Esophagus muscularis mucosa (tissue), 4 donors: ENCODE measurements at places on chromosomes 7 and 10.

DNA sequence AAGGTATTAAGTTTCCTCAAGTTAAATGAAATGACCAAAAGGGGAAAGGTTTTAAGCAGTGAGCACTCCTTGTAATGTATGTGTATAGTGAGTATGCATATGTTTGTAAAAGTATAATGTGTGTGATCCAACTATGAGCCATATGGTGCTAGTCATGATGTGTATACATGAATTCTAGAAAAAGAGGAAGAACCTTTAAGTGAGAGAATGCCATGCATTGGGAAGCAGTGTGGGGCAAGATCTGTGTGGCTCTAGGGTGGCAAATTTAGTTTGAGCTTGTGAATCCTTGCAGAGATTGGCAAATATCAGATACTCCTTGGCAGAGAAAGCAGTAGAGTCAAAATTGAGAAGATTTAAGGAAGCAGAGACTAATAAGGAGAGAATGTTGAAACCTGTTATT lies 435.0 kb downstream of the AUTS2 start:
- no peak for DNase-seq

GRCh38 chr7:158987691-158988090 lies 131.3 kb downstream of the DYNC2I1 start:
- DNase-seq = no peak

DNA sequence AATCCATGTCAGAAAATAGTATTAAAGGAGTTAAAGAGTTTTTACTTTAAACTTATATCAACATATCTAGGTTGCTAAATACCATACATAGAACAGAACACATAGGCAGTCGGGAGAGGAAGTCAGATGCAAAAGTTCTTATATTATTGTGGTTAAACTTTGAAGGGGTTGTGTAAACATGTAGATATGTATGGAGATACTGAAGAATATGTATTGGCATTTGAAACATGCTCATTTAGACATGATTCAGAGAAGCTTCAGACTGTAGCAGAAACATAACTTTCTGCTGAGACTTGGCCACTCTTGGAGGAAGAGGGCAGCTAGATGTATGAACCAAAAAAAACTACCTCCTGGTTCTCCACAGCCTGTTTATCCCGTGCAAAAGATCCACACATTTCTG lies 103.5 kb upstream of the FERD3L start:
- no peak for DNase-seq

- DNase-seq = no peak
Measured at GRCh38 chr10:111004016-111004415, 72.8 kb upstream of the ADRA2A start.

GRCh38 chr10:70442332-70442988 lies 979 bp upstream of the NODAL start:
- DNase-seq = no peak

DNA sequence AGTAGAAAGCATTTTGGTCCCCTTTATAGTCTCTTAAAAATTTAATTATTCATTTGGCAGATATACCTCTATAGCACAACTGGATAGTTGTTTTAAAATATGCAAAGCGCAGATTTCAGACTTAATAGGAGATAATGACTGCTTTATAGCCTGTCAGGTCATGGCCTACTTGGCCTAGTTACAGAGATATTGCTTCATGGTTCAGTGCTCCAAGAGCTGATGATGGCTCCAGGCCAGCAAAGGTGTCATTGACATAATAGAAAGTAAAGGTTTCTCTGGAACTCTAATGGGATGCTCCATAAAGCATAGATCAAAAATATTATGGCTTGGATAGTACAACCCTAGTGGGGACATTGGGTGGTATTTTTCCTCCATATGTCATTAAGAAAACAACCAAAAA lies 285.7 kb downstream of the NXPH1 start:
- DNase-seq = no peak

- no peak for DNase-seq
Measured at GRCh38 chr7:11648980-11649379, 183.0 kb downstream of the THSD7A start.

GRCh38 chr10:35040760-35041501 lies 49.2 kb downstream of the CUL2 start:
- DNase-seq = no peak

GRCh38 chr7:135575296-135575695 lies 17.6 kb downstream of the NUP205 start:
- DNase-seq = no peak

DNA sequence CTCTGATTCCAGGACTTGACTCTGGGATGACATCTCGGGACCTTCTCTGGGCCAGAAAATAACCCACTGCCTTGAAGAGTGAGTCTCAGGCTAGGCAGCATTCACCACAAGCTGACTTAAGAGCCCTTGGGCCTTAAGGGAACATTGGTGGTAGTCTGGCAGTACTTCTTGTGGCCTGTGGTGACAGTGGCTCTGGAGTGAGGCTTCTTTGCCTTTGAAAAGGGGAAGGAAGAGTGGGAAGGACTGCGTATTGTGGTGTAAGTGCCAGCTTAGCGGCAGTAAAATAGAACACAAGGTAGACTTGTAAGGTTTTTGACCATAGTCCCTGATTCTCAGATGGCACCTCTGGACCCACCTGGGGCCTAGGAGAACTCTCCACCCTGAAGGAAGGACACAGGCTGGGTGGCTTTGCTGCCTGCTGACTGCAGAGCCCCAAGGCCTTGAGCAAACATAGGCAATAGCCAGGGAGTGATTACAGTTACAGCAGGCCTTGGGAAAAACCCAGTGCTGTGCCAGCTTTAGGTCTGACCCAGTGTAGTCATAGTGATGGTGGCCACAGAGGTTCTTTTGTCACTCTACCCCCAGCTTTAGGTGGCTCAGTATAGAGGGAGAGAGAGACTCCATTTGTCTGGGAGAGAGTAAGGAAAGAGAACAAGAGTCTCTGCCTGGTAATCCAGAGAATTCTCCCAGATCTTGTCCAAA lies 483.9 kb downstream of the SH2D4B start:
- DNase-seq = no peak

GRCh38 chr10:6130848-6131470 lies 42.1 kb downstream of the RBM17 start:
- no peak for DNase-seq
